ENCODE measurements at places on chromosomes 16 and 17.

- DNase-seq = no peak
These were observed 127.9 kb downstream of the COPRS start for GRCh38 chr17:31731118-31731517.

GRCh38 chr17:62625870-62626200 is 1.6 kb upstream of the MRC2 start:
- DNase-seq = no peak

- DNase-seq = no peak
These were observed 5.4 kb downstream of the SLC12A3 start for GRCh38 chr16:56870276-56870888.

DNA sequence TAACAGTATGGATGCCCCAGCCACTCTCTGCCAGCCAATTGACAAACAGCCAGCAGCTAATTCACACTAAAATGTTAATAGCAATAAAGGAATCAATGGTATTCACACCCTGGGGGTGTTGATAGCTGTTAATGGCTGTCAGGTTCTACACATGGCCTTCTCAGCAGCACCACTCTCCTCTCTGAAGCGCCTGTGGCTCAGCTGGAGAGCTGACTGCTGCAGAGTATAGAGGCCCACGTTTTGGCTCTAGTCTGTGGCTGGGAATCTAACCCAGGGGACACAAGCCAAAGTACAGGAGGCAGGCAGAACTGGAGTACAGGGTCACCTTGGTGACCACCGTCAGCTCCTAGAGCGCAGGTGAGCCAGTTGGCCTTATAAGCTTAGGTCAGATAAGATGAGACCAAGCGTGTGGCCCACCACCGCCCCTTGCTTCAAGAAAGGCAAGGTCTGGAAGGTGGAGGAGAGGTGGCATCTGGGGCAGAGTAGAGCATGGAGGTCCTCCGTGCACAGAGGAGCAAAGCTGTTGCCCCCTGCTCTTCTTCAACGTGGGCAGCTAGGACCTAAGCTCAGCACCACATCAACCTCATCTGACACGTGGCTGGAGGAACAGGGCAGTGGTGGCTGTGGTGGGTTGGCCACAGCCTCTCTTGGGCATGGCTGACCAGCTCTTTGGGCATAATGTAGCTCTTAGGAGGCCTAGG is 25.4 kb downstream of the CCR7 start:
- DNase-seq = no peak

- DNase-seq = no peak
These were observed 34.2 kb downstream of the CRLF3 start for GRCh38 chr17:30790279-30790678.

DNA sequence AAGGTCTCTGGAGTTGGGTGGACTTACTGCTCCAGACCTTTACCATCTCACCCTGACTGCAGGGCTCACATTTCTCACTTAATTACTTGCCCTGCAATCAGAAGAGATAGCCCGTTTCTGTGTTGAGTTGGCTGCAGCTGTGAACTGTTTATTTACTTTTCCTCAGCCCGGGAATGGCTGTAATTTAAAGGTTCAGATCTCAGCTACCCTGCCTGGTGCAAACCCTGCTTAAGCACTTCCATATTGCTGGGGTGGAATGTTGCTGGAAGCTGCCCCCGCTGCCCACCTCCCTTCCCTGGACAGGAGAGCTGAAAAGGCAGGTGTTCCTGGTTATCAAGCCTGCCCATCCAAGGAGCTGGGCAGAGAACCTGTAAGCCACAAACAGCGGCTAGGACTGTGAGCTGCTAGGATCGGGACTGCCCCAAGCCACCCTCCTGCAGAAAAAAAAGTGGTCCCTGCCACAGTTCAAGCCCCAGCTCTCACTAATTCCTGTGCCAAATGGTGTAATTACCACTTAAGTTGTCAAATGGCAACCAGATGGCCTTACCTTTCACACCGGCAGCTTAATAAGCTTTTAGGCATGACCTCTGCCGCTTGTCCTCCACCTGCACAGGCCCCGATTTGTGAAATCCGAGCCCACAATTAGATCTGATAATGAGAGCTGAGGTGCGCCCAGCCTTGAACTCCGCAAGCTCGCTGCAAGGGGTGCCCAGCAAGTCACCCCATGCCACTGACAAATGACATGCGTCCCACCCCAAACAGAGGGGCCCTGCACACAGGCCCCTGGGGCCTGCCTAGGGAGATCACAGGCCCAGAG is 269.8 kb downstream of the C16orf95 start:
- no peak for DNase-seq

GRCh38 chr17:21375162-21375560 is 996 bp upstream of the KCNJ12 start:
- no peak for DNase-seq

GRCh38 chr16:54938212-54939028 is 7.8 kb downstream of the IRX5 start:
- no peak for DNase-seq

- DNase-seq = no peak
These were observed 251.0 kb upstream of the TNRC6C start for GRCh38 chr17:77707546-77707945.

DNA sequence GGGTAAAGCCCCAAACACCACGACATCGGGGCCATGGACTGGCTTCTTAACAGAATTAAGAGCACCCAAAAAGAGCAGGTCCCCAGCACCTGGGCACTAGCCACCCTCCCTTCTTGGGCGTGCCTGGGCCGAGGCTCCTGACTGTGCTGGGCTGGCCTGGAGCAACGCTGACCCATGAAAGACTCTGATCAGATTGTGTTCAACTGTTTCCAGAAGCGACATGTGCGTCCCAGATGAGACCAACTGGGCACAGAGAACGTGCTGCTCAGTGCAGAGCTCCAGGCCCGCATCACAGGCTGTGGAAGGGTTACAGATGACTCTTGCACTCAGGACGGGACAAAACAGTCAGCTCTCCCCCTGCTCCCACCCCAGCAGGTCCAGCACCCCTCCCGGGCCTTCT is 100.7 kb downstream of the KCNJ12 start:
- no peak for DNase-seq

GRCh38 chr17:15266325-15267125 is 1.4 kb upstream of the PMP22 start:
- no peak for DNase-seq

DNA sequence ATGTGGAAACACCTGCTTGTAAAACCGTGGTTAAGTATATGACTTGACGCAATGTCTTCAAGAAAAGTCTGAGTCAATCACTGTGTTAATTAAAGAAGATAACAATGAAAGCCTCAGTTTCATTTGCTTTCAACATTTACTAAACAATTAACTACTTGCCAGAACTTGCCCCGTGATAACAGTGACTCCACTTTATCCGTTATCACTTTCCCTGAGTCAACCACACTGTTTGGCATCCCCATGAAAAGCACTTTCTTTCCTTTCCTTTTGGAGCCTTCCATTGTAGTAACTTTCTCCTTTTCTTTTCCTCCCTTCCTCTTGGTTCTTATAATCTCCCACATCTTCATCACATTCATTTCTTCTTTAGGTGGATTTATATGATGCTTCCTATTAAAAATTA is 435.1 kb upstream of the GOT2 start:
- DNase-seq = no peak
